Spleen (tissue), 13 donors: ENCODE measurements at places on chromosomes 12 and 14. TPM values are rescaled to one million over a fixed set of nuclear protein-coding genes. Genes with fewer than 3 reads are reported as not detected.

- no peak for DNase-seq
Observed at GRCh38 chr12:108175310-108175709, 46.2 kb downstream of the WSCD2 start.

Gene OTX2
- not detected for polyA plus RNA-seq

Gene KRT83
- not detected for polyA plus RNA-seq

DNA sequence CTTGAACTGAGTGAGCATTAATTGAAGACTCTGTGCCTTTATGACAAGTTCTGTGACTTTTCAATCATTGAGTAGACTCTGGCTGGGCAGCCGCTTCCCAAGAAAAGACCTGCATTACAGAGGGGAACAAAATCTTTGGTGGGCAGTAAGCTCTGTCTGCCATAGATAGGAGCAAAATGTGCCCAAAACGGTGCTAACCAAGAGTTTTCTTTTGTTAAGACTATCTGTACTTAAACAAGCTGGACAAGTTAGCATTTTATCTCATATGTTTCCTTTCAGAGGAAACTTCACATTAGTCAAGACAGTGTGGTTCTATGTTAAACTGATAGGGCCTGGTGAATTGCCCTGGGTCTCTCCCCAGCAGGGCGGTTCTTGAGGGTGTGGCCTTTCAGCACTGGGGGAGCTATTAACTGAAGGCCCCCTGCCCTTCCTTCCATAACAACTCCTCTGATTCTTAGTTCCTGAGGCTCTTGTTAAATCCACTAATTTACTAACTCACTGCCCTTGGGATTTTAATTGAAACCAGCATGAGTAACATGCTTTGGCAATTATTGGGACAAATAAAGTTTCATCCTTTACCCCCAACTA lies 219.6 kb downstream of the KTN1 start:
- DNase-seq = no peak

DNA sequence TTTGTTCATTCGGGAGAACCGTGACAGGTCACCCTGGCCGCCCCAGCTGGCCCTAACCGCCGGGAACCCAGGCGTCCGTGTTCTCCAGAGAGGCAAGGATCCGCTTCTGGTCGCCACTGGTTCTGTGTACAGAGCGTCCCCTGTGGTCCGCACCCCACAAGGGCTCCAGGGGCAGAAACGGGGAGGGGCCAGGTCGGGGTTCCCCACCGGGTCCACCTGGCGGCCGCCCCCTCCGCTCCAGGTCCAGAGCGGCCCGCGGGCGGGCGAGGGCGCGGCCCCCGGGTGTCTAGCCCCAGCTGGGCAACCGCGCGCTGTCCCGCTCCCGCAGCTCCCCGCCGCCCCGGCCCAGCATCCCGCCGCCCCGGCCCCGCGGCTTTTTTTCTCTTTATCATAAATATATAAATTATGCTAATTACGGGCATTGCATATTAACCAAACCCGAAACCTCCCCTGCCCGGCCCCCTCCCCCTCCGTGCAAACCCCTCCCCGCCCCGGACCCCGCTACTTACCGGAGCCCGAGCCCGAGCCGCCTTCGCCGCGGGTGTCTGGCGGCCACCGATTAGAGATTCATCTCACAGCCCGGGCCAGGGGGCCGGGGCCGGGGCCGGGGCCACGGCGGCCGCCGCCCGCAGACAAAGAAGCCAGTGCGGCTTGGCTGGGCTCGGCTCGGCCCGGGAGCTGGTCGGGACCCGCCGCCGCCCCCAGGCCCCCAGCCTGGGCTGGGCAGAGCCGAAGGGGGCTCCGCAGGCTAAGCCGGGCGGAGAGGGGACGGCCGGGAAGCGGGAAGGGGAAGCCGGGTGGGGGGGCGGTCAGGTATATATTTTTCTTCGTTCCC lies 512 bp downstream of the POU6F1 start:
- peak; percentile 90 for DNase-seq

GRCh38 chr12:30296486-30296885 lies 399.2 kb downstream of the IPO8 start:
- no peak for DNase-seq
